NCI-H146 (cell line): ENCODE measurements at places on chromosomes 11 and 22.

GRCh38 chr11:129538323-129538722 is 162.7 kb downstream of the BARX2 start:
- DNase-seq, result no peak

- no peak for DNase-seq
Measured at GRCh38 chr22:28207281-28208030, 288.4 kb upstream of the PITPNB start.

- DNase-seq, result peak; percentile 26
Measured at GRCh38 chr22:49853981-49854831, 562 bp downstream of the ZBED4 start.

DNA sequence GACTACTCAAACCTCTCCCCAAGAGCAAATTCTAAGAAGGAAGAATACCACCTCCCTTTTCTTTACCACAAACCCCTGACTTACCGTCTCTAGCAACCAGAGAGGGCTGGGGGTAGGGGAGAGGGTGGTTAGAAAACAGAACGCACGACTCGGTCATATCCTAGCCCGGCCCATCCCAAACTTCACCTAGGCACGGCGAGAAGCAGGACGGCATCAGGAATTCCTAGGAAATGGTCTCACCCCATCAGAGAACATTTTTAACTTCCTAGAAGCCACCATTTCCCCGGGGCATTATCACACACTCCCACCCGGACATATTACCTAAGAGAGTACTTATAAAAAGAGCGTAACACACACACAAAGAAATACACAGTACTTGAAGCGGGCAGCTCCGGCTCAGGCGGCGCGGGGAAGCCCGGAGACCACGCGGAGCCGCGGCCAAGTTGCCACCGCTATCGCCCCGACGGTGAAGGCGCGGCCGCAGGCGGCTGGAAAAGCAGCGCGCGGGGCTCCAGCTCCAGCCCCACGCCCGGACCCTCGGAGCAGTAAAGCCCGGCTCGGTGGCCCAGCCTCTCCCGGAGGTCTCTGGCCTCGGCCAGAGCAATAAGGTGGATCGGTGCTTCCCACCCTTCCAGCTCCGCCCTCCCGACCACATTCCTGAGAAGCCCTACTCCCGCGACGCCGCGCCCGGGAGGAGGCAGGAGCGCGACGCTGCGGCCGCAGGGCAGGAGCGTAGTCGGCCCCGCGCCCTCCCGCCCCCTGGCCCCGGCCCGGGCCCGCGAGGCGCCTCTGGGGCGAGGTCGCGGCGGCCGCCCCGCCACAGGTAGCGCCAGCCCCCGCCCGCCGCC is 878 bp downstream of the RRAS2 start:
- DNase-seq, result peak; percentile 20

GRCh38 chr11:128234143-128234542 is 353.2 kb downstream of the ETS1 start:
- DNase-seq, result no peak

DNA sequence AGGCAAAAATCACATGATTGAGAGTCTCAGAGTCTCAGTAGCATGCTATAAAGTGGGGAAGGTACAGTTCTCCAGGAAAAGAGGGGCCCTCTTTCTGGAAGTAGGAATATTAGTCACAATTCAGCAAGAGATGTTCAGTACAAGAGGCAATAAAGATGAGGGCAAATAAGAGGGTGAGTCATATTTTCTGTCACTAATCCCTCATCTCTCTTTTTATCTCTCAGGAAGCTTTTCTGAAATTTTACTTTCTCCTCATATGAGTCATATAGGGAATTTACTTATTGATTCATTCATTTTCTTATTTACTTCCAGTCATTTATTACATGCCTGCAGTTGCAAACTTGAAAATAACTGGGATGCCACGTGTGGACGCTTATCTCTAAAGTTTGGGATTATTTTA is 3.4 kb upstream of the NXPE1 start:
- DNase-seq, result no peak

GRCh38 chr22:27810609-27811151 is 9.1 kb upstream of the MN1 start:
- peak; percentile 42 for DNase-seq

DNA sequence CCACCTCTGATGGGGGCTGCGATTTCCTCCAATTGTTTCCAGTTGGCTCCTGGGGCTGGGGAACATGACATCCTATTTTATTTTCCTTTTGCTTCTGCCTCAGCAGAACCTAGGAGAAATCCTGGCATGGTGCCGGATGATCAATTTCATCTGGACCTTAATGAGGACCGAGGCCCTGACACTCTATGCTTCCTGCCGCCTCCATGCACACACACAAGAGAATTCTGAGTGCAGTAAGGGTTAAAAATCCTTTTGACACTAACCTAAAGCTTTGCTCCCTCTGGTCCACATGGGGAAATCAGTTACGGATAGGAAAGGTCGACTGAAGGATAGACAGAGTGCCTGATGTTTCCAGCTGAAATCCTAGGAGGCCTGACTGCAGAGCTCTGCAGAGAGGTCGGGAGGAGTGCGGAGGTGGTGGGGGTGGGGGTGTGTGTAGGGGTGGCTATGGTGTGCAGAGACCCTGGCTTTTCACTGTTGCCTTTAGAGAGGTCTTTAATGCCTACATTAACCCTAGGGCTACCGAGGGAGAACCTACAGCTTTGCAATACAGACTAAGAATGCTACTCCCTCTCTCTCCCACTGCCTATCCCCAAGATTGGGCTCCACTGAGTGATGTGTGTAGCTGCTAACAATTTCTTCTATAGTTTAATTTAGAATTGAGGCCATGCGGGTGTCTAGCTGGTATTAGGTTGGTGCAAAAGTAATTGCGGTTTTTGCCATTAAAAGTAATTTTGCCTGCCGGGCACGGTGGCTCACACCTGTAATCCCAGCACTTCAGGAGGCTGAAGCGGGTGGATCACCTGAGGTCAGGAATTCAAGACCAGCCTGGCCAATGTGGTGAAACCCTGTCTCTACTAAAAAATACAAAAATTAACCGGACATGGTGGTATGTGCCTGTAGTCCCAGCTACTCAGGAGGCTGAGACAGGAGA is 53.6 kb upstream of the INCENP start:
- no peak for DNase-seq

DNA sequence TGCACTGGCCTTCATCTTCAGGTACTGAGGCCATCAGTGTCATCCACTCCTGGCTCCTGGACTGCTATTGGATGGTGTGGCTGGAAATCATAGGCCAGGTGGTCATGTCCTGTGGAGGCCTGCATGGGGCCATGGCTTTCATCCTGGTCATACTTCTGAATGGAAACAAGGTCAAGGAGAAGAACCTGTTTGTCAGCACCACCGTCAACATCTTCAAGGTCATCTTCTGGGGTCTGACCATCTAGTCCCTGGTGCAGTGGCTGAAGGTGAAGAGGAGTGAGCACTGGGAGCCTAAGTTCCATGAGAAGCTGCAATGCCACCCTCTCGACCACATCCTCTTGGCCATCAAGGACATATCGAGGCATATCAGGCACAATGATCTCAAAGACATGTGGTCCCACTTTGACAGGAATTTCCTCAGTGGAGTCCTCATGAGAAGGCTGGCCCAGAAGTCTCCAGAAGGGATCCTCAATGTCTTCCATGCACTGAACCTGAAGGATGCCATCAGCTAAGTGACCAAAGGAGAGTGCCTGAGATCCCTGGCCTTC is 120.0 kb upstream of the SERPIND1 start:
- DNase-seq, result no peak

DNA sequence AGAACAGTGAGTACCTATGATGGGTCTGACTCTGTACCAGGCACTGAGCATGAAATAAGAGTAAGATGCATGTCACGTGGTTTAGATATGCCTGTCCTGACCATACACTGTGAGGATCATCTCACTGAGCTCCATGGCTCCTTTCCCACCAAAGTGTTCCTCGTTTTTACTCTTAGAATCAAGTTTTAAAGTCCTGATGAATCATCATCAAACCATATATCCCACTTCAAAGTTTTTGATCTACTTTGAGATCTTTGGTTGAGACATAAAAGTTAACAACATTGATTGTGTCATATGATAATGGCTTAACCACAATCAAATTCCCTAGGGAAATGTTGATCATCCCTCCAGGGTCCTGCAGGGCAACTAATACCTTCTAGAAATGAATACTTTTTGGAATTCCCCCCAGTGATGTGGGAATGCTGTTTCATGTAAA is 12.8 kb downstream of the ETS1 start:
- DNase-seq, result no peak

DNA sequence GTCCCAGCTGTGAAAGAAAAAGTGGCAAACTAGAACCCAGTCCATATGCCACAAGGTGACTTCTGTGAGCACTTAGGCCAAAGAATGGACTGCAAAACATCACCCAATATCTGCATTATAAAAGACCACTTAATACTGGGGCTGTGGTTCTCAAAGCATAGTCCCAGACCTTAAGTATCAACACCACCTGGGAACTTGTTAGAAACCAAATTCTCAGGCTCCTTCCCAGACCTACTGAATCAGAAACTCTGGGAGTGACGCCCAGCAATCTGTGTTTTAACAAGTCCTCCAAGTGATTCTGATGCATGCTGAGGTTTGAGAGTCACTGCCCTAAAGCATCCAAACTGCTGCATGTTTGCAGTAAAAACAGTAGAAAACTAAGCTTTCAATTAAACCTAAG is 81.3 kb downstream of the SERGEF start:
- no peak for DNase-seq

GRCh38 chr22:42990131-42990838 is 24.7 kb downstream of the PACSIN2 start:
- DNase-seq, result no peak

GRCh38 chr22:33438273-33438672 is 380.1 kb upstream of the SYN3 start:
- peak; percentile 2 for DNase-seq

DNA sequence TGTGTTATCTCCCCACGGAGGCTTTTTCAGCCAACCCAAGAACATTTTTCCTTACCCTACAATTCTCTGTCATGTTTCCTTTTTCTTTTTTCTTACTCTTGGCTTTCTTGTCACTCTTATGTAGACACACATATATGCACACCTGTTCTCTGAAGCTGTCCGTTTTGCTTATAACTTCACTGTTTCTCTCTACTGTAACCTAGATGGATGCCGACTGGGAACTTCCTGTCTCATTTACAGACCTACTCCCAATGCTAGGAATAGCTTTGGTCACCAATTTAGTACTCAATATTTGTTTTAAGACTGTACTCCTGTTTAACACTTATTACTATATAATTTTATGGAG is 9.9 kb upstream of the CASP12 start:
- DNase-seq, result no peak

DNA sequence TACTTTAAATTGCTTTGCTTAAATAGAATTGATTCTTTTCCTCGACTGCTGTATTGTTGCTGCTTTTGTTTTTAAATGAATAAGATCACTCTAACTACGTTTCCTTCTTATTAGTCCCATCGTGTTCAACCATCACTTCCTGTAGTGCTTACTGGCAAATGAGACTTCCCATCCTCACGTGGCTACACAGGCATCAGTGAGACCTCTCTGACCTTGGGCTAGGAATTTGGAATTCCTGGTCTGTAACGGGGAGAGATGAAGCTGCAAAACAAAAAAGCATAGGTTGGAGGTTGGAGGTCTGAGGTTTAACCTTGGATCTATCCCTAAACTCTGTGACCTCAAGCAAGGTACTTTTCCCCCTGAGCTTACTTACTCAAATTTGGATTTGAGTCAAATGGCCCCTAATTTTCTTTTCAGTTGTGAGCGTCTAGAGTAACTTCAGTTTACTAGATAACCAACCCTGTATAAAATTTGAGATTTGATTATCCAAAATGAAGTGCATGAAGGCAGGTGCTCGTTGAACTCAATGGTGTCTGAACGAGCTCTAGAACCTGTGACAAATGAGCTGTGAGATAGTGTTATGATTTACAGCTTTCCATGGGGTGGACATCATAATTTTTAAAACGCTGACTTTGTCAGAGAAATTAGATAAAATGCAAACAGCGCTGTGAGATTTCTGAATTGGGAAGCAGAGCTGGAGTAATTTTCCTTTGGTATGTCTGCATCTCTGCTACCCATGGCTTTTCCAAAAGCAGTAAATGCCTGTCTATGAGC is 151.2 kb downstream of the DBX1 start:
- no peak for DNase-seq

DNA sequence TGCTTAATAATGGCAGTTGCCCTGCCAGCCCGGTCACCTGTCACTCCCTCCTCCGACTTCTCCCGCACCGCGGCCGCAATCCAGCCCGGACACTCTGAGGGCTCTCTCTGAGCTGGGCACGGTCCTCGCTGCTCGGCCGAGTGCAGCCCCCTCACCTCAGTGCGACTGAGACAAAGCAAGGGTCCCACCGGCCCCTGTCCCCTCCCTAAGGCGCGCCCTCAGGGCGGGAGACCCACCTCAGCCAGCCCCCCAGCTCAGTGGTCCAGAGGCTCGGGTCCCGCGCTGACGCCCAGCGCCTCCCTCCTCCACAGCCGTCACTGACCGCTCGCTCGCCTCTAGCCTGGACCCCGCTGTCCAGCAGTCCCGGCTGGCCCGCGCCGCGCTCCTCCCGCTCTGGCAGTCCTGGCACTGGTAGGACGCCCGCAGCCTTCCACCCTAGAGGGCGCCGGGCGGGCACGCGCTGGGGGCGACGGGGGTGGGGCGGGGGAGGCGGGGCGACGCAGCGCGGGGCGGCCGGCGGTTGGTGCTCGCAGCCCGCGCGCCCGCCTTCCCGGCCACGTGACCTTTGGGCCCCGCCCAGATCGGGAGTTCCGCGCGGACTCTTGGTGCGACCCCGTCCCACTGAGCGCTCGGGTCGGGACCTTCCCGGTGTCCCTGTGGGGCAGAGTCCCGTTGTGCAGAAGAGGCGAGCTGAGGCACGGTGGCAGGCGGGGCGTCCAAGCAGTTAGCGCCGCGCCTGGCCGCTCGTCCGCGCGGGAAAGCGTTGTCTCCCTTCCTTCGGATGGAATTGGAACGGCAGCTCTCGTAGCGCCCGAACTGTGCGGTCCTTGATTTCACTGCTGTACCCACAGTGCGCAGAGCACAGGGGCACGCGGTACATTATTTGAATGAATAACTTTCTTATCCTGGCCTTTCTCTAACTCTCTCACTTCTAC is 7.8 kb upstream of the L3MBTL2 start:
- DNase-seq, result peak; percentile 73

GRCh38 chr11:101668236-101668635 is 84.4 kb upstream of the TRPC6 start:
- no peak for DNase-seq

- no peak for DNase-seq
Measured at GRCh38 chr22:31680861-31681341, 18.9 kb upstream of the PISD start.

DNA sequence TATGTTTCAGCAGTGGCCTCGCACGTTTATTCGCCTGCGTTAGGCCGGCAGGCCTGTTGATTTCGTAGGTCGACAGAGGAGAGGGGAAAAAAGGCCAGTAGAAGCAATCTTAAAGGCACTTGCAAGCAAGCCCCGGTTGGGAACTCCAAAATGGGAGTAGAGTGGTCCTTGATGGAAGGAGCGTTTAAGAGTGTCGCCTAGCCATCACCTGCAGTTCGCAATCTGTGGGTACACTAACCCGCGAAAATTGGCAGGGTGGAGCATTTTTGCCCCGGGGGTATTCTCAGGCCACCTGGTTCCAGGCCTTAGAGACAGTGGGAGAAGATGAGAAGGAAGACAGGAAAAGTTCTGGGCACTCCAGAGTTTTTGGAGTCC is 1.1 kb downstream of the EWSR1 start:
- peak; percentile 33 for DNase-seq

GRCh38 chr11:2796508-2797113 is 89.0 kb downstream of the CDKN1C start:
- no peak for DNase-seq

GRCh38 chr11:69466039-69466438 is 15.4 kb upstream of the LINC01488 start:
- DNase-seq, result no peak

- no peak for DNase-seq
Measured at GRCh38 chr22:31080164-31080847, 812 bp upstream of the SMTN start.

- DNase-seq, result no peak
Measured at GRCh38 chr11:102426000-102426399, 26.6 kb downstream of the TMEM123 start.

GRCh38 chr11:69554849-69555248 is 73.4 kb downstream of the LINC01488 start:
- DNase-seq, result no peak
